GM06990 (cell line): ENCODE measurements at places on chromosomes 1 and 21.

DNA sequence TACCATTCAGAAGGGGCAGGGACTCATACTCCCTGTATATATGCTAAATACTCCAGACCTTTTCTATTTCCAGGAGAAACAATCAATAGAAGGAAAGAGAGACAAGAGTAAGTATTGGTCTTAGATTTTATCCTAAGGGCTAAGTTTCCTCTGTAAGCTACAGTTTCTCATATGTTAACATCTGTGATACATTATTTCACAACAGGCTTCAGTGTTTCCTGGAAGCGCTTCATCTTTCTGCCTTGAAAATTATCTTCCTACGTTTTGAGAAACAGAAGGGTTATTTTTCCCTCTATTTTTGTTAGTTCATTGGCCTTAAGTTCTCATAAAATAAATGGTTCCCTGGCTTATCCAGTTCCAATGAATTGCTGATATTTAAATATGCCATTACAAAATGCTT is 15.6 kb downstream of the FMO1 start:
- no peak for DNase-seq

- no peak for DNase-seq
These were observed 12.2 kb downstream of the KIAA0319L start for GRCh38 chr1:35544976-35545375.

GRCh38 chr1:99005537-99005942 is 879 bp upstream of the PLPPR5 start:
- DNase-seq = no peak

- DNase-seq = no peak
These were observed 12.2 kb downstream of the OLFML2B start for GRCh38 chr1:162011337-162012012.

DNA sequence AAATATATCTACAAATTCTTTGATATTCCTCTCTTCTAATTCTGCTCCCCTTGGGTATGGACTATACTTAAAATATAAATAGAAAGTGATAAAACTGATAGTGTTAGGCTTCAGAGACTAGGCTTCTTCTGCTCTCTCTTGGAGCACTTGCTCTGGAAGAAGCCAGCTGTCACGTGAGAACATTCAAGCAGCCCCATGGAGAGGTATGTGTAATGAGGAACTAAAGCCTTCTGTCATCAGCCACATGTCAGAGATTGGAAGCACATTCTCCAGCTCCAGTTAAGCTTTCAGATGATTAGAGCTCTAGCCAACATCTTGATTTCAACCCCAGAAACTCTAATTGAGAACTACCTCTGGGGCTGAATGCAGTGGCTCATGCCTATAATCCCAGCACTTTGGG is 34.3 kb downstream of the XKR8 start:
- DNase-seq = no peak

GRCh38 chr1:153349363-153350320 is 1.0 kb upstream of the PGLYRP4 start:
- DNase-seq = no peak
